Naive B cell (primary cell): ENCODE measurements at places on chromosomes 1 and 21.
A peak's percentile ranks its signal among the peaks of the same experiment; 100 is the strongest.

- peak; percentile 30 for DNase-seq
Observed at GRCh38 chr1:26618561-26618960, 77.3 kb upstream of the ARID1A start.

DNA sequence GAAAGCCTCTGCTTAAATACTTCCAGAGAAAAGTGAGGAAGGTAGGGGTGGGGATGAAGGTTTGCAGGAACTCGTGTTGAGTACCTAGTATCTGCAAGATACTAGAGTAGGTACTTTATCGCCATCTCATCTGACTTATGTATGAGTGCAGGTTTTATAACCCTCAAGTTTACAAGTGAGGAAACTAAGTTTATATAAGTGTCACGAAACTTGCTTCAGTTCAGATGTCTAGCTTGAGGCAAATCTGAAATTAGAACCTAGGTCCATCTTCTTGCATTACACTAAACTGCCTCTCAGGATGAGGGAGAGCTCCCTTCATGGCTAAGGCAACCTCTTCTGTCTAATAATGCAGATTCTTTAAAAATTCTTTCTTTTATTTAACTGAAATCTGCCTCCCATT lies 43.5 kb downstream of the NFIA start:
- DNase-seq = no peak

DNA sequence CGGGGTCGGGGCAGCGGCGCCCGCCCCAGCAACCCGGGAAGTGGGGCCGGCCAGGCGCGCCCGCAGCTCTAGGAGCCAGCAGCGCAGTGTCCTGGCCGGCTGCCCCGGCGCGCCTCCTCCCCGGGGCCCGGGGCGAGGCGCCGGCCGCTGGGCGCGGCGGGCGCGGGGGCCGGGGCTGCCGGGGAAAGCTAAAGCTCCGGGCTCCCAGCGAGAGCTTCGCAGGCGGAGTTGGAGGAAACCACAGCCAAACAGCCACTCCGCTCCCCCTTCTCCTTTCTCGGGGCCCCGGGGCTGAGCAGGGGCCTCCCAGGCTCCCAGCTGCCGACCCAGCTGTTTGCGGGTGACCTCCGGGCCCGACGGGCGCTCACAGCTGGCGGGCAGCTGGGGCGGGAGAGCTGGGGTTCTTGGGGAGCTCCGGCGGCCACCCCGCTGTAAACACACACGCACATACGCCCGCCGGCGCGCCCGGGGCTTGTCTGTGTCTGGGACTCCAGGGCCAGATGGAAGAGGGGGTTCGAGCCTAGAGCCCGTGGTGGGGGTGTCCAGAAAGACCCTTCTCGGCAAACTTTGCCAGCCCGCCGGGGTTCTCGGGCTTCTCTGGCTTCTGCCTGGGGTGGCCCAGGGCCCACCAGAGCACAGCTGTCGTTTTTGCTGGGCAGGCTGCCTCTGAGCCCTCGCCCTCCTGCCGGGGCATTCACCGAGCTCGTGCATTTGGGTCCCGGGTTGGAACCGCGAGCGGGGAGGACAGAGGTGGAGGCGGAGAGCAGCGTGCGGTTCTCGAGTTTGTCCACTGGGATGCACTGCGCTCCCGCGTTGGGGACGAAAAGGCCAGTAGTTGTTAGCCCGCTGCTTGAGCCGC lies 1.5 kb downstream of the AJAP1 start:
- no peak for DNase-seq

DNA sequence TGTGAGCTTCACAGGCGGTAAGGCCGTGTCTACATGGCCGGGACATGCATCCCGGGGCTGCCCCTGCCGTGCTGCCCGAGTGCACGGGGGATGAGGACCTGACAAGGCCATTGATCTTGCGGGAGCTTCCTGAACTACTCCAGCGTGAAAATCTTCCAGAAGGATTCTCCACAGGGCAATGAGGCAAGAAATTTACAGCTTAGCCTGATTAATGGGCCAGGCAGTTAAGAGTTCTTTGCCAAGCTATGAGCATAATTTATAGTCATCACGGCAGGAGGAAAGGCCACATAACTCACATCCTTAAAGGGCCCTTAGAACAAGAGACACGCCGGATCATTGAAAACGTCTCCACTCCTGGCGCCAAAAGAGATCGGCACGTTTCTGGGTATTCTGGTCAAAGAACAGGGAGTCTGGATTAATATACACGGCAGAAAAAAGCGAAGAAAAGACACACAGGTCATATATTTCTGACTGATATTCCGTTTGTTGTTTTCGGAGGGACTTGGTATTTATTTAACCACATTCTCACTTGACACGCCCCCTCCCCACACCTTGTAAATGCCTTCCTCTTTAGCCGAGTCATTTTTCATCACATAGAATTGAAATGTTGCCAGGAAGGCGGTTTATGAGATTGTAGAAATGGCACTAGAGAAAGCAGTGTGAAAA lies 180.5 kb downstream of the DYRK1A start:
- DNase-seq = no peak

DNA sequence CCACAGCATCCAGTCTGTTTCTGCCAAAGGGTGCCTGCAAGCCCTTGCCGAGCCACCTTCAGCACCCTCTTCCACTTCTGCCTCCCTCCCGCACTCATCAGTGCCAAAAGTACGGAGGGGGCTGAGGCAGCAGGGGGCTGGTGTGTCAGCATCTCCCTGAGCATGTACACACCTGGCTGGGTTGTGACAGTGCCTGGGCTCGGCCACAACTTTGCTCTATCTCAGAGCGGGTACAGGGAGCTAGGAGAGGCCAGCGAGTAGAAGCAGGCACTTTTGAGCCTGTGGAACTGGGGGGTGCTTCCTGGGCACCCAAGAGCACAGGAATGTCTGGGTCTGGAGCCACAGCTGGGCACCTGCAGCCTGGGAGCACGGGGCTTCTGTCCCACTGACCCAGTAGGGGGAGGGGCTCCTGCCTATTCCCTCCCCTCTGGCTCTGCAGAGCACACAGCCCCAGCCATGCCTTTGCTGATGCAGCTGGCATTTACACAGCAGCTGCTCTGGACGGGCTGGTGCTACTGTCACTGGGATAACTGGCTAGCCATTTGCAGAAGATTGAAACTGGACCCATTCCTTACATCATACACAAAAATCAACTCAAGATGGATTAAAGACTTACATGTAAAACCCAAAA lies 319.8 kb upstream of the RRP15 start:
- no peak for DNase-seq

- peak; percentile 0 for DNase-seq
Observed at GRCh38 chr1:89953131-89953626, 41.7 kb upstream of the ZNF326 start.

DNA sequence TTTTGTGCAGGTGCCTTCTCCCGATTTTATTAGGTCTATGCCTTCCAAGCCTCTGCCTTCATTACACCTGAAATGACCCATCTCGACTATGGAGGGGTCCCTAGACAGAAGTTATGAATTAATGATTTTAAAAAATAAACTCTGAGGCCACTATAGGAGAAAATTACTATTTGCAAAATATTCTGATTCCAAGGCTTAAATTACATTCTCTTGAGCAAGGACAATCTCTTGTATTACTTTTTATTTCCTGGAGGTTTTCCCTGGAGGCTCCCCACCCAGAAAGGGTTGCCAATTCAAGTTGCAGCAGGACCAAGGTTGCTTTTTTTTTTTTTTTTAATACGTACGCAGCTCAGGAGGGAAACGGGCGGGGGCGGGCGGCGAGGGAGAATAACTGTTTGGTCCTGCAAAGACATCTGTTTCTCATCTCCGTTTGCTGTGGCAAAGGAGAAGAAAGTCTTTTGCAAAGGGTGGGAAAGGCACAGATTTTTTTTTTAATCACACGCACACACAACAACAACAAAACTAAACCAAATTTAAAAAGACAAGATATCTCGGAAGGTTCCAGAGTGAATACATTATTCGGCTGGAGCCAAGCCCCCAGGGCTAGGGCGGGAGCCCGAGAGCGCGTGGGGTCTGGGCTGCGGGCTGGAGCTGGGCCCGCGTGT lies 618 bp upstream of the SERTAD4 start:
- DNase-seq = no peak

- DNase-seq = no peak
Observed at GRCh38 chr1:222521299-222522104, 26.4 kb downstream of the HHIPL2 start.

GRCh38 chr1:72606216-72606810 lies 324.0 kb upstream of the NEGR1 start:
- DNase-seq = no peak

DNA sequence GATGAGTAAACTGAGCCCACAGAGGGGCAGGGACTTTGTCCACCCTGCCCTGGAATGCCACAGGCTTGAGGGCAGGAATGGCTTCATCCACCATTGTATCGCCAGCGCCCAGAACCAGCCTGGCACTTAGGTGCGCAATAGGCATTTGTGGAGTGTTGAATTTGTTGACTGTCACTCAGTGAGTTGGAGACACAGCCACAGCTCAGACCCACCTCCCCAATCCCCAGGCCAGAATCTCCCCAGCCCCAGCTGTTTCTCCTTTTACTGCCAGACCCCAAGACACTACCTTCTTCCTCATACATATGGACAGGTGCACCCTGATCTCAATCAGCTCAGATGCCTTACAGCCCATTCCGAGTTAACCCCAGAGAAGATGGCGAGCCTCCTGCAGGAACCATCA lies 674.5 kb downstream of the MATN1 start:
- DNase-seq = no peak
